ENCODE measurements at places on chromosomes 6 and 20.

DNA sequence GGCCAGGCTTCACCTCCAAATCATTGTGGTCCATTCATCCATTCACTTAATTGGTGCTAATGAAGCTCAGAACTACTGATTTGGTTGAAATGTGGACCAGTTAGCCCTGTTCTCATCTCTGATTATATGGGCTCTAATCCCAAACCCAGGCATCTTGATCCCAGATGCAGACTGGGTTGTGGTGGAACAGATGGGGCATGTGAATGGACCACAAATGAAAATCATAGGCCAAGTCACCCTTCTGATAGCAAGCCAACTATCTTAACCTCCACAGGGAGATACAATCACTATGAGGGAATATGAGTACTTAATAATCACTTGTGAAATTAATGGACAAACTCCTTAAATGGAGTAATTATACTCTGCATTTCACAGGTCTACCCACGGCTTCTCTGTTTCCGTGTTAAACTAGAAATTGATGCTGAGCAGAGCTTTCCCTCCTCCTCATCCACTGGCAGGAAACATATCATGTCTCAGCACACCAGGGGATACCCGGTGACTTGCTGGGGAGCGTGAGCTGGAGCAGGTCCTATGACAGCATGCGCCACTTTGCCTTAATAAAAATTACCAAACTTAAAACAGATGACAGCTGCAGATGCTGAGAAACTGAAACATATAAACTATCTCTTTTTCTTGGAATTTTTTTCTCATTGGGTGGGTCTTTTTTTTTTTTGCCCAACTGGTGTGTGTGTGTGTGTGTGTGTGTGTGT is 108.8 kb upstream of the HEY2 start:
- no peak for DNase-seq

- no peak for DNase-seq
Observed at GRCh38 chr20:57263801-57264792, 2.3 kb downstream of the BMP7 start.

- DNase-seq, result no peak
Observed at GRCh38 chr6:142336787-142337186, 35.0 kb downstream of the ADGRG6 start.

DNA sequence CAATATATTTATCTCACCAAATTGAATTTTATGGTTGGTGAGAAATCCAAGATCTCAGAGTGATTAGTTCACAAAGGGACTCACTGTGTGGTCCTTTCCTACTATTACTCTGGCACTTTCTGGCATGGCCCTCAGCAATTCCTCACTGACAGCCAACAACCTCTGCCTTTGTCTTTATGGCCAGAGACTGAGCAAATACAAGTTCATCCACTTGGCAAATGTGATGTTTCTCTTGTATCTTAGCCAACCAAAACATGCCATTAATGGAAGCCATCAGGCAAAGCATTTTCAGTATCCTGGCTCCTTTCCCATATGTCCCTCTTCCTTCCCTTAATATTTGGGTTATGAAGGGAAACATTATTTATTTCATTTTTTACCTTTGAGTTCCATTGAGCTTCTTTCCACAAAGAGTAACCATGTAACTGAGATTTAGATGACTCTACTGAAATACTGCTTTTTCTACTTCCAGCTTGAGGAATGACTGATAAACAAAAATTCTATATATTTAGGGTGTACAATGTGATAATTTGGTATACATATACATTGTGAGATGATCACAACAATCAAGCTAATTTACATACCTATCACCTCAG is 30.8 kb upstream of the SMLR1 start:
- no peak for DNase-seq

DNA sequence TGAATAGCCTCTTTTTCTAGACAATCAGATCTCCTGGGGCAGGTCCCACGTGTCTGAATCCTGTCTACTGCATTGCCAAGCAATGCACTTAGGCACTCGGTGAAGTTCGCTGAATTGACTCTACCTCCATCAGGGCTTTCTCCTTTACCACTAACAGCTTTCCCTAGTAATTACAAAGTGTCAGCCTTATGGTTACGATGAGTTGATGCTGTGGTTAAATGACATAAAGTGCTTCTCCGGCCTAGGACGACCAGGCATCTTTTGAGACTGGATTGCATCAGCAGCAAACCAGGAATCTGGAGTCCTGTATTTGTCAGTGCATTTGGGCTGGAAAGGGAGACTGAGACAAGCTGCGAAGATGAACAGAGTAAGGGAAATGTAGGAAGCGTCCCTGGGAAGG is 21.5 kb downstream of the NOX3 start:
- no peak for DNase-seq

DNA sequence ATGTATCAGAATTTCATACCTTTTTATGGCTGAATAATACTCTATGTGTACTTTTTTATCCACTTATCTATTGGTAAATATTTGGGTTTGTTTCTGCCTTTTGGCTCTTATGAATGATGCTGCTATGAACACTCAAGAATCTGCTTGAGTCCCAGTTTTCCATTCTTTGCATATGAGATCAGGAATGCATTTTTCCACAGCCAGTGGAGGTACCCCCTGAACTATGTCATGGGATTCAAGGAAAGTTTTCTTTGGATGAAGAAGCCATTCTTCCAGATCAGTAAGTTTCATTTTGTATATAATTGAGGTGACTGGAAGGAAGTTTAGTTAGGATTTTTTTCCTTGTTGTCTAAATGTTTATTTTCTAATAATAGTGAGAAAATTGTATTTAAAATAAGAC is 40.9 kb downstream of the NKX2-4 start:
- no peak for DNase-seq

GRCh38 chr6:166167801-166168615 is at the start of gene TBXT:
Gene TBXT (minus strand): TSS chr6:166167851. CDS start chr6:166167591, 260 bp downstream.
- DNase-seq, result no peak

DNA sequence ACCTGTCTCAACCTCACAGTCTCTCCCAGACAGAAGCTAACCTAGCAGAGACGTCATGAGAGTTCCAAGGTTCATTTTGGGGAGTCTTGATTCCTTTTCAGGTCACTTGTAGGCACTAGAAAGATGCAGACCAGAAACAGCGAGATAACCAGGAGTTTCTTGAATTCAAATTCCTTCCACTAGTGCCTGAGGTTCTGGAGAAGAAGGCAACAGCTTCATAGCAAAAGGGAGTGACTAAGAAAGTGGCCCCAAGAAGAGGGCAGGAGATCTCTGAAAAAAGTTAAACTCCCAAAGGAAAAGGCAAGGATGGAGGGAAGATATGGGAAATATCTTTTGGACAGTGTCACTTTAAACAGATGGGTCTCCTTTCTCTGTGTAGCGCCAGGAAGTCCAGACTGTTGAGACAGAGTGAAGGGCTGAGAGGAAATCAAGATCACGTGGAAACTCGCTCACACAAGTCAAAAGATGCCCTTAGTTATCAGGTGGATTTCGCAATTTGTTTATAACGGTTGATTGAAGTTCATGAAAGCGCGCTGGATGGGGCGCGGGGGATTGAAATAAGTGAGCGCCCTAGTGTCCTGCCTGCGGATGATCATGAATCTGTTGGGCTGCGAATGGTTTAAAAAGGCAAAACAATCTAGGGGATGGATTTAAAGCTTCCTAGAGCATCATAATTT is 4.8 kb upstream of the PRSS16 start:
- no peak for DNase-seq

DNA sequence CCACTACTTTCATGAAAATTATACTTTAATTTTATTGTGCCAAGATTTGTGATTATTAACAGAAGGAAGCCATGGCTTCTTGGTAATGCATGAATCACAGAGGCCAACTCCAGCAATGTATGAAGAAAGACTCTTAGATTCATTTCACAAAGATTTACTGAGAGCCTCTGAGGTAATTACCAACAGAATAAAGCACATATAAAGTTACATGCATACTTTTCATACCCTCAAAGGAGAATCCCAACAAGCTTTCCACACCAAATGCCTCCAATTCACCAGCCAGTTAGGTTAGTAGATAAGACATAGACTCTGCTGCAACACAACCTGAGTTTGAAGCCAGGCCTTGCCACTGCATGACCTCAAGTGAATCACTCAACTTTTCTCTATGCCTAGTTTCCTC is 41.9 kb downstream of the HBS1L start:
- no peak for DNase-seq

DNA sequence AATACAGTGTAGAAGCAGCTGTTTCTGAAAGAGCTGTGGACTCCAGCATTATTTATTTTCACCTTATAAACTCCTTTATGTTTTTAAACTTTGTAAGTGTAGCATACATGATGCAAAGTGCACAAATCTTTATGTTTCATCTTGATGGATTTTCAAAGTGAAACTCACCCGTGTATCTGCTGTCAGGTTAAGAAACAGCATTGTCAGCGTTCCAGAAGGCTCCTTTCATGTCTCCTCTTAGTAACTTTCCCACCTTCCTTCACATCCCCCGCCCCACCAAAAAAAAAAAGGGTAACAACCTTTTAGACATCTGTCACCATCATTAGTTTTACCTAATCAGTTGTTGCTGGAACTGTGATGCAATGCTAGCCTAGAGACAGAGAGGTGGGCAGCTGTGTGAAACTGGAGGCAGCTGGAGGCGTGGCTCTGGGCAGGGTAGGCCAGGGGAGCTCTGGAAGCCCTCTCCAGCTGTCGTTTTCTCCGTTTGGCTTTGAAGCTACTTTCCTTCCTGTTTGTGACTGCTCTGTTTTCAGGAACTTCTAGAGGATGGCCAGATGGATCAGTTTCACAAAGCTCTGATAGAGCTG is 7.2 kb downstream of the ACTR5 start:
- no peak for DNase-seq

- no peak for DNase-seq
Observed at GRCh38 chr6:17083397-17083796, 18.5 kb upstream of the STMND1 start.

DNA sequence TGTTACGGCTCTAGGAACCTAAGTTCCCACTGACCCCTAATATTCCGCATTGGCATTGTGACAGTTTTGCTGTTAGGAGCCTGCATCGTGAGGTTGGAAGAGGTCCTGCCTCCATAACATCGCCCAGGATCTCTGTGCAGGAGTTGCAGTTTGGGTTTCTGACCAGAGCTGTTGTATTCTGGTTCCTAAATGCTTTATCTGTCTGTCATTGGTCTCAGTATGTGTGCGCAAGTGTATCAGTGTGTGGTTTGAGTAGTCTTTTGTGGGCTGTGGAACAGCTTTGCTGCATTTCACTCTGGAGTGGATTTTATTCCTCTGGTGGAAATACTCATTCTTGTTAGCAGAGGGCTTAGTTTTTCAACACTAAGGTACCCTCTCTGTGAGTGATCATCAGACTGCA is 95.6 kb downstream of the CDYL start:
- no peak for DNase-seq

DNA sequence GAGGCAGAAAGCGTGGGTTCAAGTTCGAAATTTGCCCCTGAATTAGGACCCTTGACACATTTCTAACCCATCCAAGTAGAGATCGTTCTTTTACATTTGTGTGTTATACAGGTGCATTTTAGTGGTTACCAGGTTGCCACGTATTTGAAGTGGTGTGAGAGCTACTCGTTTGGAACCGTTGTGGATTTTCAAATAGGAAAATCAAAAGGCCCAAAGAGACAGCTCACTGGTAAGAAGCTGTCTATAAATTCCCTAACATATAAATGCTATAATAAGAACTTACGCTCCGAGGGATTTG is 1.6 kb upstream of the REV3L start:
- no peak for DNase-seq

- DNase-seq, result no peak
Observed at GRCh38 chr20:32871627-32872160, 13.0 kb downstream of the EFCAB8 start.

GRCh38 chr20:34680586-34681175 is 3.8 kb upstream of the PIGU start:
- DNase-seq, result no peak

DNA sequence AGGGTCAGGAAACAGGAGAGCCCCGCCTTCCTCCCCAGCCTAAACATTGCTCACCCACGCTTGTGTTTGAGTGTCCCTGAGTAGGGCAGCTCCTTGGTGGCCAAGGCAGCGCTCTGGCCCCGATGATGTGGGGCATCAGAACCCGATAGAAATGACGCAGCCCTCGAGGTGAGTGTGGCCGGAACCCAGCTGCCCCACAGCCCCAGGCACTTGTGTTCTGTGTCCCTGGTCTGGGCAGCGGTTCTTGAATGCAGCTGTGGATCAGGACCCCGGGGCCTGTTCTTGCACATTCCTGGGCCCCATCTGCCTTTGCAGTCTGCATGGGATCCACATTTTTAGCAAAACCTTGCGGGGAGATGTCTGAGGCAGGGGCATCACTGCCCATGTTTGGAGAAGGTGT is 12.8 kb downstream of the RBM38 start:
- DNase-seq, result no peak

DNA sequence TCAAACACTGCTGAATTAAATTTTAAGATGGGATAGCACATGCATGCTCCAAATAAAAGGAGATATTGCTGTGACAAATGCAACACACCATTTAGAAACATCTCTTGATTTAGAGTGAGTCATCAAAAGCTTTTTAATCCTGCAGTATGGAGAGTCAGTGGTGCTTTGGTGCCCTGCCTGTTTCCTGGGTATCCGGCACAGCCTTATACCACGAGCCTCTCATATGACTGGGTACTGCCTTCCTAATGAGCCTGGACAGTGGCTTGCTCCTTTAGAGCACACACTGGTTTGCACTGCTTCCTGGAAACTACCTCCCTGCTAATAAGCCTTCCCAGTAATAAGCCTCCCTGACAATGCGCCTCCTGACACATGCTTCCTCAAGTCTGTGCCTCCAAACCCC is 65.3 kb upstream of the KCNK16 start:
- DNase-seq, result no peak

DNA sequence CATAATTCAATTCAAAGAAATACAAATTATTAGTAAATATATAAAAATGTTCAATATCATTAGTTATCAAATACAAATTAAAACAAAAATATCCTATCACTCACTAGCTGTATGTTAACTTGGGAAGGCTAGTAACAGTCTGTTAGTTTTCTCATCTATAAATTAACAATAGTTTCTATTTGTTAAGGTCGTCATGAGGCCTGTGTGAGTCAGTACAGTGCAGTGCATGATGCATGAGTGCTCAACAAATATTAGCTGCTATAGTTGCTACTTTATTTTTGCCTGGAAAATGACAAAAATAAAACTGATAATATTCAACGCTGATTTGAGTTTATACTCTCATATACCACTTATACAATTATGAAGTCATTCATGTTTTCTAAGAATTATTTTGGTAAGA is 401.6 kb upstream of the RUNX2 start:
- no peak for DNase-seq

DNA sequence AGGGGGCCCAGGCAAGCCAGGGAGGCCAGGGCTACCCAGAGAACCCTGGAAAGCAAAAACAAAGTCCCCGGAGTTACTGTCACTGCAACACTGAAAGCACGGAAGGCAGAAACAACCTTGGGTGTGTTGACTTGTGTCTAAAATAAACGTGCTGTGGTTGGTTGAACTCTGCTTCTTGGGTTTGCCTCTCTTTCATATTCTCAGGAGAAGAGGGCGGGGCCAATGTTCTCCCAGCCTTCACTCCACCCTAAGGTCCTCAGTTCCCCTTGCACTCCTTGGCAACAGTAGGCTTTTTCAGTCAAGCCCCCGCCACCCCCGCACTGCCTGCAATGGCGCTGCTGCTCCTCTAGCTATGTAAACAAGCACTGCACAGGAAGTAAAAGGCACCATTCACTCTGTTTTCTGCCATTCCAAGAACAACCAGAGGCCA is 60.9 kb downstream of the COL9A1 start:
- DNase-seq, result no peak

GRCh38 chr6:3381233-3381921 is 75.5 kb downstream of the SLC22A23 start:
- DNase-seq, result no peak

- no peak for DNase-seq
Observed at GRCh38 chr6:163813979-163814493, 399.5 kb downstream of the QKI start.

All from activated CD8-positive, alpha-beta memory T cell treated with anti-CD3 and anti-CD28 coated beads for 48 hours (primary cell).